SK-N-DZ (cell line): ENCODE measurements at places on chromosomes 4 and X.
A peak's percentile ranks its signal among the peaks of the same experiment; 100 is the strongest.

DNA sequence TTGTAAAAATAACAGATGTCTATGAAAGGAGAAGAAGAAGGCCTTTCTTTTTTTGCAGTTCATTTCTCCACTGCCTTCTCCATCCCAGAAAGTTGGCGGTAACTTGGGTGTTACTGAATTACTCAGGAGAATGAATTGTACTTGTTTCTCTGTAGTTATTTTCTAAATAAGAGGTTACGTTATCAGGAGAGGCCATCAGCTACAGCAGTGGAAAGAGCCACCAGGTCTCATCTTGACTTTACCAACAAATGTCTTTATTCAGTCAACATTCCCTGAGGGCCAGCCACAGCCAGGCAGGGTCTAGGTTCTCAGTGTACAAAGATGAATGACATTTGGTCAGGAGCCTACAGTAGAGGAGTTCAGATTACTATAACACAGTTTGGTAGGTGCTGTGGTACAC lies 8.1 kb downstream of the HADH start:
- no peak for DNase-seq

DNA sequence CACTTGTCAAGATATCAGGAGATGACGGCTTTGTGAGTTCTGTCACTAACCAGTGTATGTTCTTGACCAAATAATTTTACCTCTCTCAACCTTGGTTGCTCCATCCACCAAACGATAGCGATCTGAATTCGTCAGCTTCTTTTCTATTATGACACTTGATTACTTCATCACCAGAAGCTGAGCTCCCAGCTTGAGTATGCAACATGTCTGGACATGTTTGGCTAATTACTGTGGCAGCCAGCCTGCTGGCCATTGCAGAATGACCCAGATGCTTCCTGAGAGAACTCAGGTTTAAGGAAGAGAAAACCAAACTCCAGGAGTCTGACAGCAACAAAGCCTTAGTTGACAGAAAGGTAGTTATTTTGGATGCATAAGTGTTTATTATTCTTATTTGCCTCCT lies 46.4 kb upstream of the PARM1 start:
- DNase-seq: peak; percentile 2

DNA sequence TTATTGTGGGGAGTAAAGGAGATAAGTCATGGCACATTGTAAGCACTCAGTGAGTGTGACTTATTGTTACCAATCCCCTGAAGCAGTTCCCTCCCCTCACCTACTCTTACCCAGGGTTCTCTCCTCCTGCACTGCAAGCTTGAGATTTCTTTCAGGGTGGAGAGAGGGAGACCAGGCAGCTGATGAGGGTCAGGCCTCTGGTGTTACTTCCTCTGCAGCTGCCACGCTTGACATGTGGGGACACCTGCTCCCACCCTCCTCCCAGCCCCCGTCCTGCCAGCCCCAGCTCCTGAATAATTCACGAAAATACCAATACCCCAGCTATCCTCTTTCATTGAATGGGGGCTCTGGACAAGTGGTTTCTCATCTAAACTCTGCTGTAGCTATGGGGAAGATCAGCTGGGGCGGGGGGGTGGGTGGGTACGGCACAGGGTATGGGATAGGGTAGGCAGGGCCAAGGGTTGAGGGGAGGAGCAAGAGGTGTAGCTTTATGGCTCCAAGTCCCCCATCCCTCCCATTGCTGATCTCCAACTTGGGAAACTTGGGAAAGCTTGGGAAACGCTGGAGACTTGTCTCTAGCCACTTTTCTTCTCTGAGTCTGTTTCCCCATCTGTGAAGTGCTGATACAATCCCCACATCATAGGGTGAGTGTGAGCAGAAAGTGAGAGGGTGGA lies 148.5 kb upstream of the PJA1 start:
- DNase-seq: no peak

GRCh38 chr4:124631760-124632159 lies 80.8 kb downstream of the ANKRD50 start:
- no peak for DNase-seq

DNA sequence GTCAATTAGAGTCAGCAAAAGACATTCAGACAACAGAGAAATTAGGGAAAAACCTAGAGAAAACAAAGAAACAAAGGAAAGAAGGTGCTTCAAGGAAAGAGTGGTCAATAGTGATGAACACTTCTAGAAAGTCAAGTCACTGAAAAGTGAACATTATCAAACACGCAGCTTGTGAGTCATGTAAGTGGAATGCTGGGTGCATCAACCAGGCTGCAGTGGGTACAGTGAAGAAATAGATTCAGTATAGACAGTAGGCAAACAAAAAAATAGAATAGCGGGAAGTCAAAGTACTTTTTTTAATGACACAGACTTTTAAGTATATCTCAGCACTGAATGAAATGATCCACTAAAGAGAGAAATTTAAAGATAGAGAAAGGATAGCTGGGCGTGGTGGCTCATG lies 245.8 kb downstream of the ARHGAP24 start:
- no peak for DNase-seq

DNA sequence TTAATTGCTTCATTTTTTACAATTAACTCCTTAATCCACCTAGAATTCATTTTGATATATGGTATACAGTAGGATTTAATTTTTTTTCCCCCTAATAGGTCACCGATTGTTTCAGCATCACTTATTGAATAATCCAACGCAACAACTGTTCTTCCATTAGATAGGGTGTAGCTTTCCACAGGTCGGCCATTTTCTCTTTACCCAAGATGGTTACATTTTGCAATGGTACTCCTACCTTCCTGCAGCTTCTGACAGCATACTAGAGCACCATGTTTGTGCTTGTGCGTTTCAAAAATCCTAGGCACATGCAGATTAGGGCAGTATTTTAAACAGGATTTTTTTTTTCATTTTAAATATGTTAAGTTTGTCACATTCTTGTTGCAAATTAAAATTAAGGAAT lies 2.3 kb downstream of the LINC00632 start:
- no peak for DNase-seq

GRCh38 chr4:156915221-156915620 lies 56.4 kb downstream of the PDGFC start:
- DNase-seq: no peak

DNA sequence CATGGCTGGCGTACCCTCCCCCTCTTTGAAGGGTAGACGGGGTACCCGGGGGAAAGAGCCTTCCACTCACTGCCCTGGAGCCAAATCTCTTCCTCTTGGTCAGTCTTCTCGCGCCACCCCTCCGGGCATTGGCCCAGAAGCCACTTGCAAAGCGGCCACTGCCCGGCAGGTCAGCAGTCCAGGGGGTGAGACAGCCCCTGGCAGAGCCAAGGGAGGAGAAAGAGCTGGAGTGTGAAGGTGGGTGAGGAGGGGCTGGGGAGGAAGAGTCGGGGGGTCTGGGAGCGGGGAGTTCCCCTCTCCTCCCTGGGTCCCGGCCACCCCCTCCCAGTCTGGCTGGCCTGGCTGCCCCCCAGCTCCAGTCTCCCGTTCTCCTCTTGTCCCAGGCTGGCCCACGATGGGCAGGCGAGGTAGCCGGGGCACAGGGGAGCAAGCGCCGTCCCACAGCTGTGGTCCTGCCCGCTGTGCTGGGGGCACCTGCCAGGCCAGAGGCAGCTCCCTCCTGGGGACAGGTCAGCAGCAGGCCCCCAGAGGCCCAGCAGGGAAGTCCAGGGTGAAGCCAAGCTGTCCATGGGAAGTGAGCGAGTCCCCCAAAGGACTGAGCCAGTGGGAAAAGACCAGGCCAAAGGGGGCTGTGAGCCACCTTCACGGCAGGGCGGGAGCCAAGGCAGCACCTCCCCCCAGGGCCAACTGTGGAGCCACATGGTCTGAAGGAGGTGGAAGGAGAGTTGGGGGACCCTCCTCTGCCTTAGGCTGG lies 21.6 kb upstream of the DUSP9 start:
- no peak for DNase-seq

- no peak for DNase-seq
Measured at GRCh38 chrX:6460893-6461490, 73.9 kb downstream of the VCX3A start.

GRCh38 chrX:131359611-131360010 lies 70.5 kb upstream of the IGSF1 start:
- no peak for DNase-seq

DNA sequence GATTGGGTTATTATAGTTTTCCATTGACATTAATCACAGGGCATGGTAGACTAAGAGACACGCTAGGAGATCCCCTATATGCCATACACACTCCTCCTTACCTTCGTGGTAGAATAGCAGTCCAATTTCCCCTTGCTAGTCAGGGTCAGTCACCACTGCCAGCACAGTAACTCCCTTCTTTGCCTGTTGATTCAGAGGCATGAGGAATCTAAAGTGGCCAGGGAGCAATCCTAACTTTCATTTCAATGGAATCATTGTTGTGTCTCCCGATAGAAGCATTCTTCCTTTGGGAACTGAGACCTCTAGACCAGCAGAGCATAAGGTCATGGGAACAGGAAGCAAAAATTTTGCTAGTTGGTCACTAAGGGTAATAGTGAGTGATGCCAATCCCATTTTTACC lies 51.1 kb downstream of the COL25A1 start:
- no peak for DNase-seq

- DNase-seq: no peak
Measured at GRCh38 chr4:11814758-11815157, 386.1 kb upstream of the HS3ST1 start.
